ENCODE measurements at places on chromosomes 3 and 15.

- DNase-seq = peak; percentile 35
Measured at GRCh38 chr15:57340682-57341259, 35.5 kb upstream of the CGNL1 start.

DNA sequence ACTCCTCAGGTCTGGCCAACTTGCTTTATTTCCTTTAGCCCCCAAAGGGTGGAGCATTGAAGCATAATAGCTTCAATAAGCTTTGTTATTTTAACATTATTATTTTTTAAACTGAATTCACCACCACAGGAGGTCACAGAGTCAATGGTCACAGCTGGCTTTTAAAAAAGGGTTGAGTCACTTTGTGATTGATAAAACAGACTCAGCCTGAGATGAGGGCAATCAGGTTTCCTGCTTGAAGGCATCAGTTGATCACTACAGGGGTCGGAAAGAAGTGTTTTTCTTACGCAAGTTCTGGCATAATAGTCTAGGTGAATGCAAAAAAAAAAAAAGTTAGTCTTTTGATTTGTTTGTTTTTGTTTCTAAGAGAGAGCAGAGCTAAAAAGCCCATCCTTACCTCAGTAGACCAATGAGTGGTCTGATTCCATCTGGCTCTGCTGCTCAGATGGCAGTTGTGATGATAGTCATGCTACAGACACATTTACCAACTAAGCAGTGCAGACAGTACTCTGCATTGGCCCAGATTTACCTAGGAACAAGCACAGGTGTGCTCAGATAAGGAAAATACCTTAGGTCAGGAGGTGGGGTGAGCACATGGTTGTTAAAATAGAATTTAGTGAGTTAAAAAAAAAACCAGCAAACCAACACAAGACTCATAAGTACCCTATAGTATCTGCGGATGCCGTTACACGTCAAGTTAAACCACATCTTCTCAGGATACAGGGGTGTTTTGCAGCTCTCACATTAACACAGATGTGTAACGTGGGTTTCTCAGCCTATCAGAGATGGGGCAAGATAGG lies 22.6 kb downstream of the ZNF80 start:
- peak; percentile 87 for DNase-seq

- no peak for DNase-seq
Measured at GRCh38 chr3:12127391-12127790, 31.3 kb downstream of the TIMP4 start.

- DNase-seq = no peak
Measured at GRCh38 chr15:29114221-29115092, 155.2 kb downstream of the NSMCE3 start.

DNA sequence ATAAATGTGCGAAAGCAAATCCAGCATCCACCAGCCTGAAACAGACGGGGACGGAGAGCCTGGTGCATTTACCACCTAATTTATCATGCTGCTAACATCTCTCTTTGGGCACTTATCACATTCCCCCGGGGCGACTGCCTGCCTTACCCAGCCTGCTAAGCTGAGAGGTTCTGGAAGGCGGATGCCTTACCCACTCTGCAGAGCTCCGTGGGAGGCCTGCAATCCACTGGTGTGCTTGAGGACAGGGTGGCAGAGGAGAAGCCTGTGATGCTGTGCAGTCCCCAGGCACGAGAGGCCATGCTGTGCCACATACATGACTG lies 25.5 kb downstream of the MGLL start:
- DNase-seq = no peak

DNA sequence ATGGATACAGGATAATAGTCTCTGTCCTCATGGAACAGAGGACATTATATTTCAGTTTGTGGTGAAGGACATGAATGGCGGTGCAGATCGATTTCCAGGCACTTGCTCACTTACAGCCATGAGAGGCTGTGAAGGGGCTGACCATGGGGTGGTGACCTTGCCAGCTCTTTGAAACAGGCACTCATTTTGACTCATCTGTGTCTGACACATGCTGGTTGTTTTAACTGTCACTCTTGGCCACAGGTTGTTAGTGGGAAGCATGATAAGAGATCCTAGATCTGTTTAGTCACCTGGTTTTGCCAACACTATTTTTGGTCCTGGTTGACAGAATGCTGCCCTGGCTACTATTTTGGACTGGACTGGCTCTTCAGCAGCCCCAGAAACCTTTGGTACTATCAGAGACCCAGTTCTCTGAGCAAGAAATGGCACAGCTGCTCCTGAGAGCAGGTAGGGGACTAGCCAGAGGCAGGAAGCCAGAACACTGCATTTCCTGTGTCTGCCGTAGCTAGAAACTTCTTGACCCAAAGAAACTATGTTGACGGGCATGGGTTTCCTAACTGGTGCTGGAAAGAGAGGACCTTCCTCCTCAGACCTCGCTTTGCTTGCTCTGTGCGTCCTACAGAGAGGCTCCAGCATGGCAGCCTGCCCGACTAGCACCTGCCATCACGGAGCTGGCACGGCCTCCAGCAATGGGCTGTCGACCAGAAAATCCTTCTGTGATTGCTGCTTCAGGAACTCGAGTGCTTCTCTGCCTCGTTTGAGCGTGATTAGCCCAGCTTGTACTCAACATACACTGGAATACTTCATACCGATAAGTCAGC lies 6.3 kb downstream of the PXYLP1 start:
- peak; percentile 53 for DNase-seq

DNA sequence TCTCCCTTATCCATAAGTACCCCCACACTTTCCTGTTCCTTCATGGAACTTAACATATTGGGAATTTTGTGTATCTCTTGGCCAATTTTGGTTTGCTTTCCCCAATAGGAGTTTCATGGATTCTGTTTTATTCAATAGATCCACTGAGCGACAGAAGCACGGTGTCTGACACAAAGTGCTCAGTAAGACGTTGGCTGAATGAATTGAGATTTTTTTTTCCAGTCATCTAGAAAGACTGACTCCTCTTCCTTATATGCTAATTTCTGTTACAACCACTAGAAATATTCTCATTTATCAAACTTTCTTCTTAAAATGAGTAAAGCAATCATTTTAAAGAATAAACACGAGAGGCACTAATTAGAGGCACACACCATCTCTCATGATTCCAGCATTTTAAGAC lies 48.1 kb downstream of the UBP1 start:
- no peak for DNase-seq

DNA sequence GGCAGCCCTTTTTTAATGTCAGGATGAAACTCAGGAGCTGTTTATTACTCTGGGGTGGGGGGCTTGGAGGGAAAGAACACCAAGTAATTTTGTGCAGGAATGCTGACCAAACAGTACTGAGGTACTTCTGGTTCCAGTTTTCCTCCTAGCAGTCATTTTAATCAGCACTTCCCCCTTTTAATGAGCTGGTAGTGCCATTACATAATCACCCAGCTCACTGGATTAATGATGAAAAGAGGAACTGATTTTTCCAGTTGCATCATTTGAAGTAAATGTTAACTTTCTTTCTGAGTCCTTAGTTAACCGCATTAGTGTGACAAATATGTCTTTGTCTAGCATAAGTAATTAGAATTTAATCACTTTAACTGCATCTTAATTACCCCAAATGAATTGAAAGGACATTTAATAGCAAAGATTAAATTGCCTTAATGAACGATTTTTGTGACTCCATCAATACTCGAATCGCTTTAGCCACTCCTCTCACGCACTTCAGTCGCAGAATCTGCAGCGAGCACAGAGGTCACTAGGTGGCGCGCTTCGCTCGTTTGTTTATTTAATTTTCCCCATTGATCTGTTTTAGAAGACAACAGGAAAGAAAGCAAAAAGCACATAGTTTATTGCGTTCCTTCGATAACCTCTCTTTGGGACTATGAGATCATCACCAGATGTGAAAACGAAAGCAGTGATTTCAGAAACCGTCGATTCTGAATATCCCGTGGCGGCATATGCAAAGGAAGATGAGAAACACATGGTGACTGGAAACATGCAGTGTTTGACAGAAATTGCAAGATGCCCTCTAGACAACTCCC lies 9.8 kb downstream of the ONECUT1 start:
- peak; percentile 70 for DNase-seq

GRCh38 chr3:111961461-111962164 lies 17.2 kb upstream of the ABHD10 start:
- DNase-seq = no peak

DNA sequence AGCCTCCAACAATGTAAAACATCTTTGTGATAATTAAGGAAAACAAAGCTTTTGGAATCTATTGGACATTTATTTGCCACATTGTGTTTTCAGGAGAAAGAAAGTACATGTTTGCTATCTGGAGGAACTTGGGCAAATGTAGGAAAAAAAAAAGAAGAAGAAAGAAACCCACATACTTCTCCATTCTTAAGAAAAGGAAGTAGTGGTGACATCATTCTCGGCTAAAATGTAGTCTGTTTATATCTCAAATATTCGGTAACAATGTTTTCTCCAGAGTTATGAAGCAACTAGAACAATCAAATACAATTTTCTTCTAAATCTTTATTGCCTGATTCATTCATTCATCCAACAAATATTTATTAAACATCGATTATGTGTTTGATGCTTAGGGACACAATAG lies 2.3 kb upstream of the TGFBR2 start:
- no peak for DNase-seq

- no peak for DNase-seq
Measured at GRCh38 chr15:80556694-80557367, 138.3 kb upstream of the ABHD17C start.

DNA sequence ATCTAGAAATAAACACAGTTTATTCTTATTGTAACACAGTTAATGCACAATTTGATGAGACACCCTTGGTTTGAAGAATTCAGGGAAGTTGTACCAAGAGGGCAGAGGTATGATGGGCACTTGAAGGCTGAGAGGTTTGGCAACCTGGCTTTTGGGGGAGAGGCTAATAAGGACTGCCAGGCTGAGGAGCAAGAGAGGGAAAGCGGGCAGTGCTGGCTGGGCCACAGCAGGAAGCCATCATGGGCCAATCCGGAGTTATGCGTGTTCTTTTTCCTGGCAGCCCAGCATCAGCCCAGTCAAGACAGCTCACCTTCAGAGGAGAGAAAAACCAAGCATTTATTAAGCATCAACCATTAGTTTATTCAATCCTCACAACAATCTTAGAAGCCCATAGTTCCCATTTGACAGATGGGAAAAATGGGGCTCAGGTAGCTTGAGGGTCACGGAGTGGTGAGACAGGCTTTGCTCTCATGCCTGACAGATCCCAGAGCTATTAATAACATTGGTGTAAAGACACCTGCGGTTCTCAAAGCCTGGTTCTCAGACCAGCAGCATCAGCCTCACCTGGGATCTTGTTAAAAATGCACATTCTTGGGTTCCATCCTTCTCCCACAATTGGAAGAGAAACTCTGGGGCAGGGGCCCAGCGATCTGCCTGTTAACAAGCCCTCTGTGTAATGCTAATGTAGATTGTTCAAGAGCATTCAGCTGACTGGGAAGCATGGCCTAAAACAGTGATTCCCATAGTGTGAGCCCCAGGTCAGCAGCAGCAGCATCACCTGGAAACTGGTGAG lies 183.7 kb downstream of the NTRK3 start:
- no peak for DNase-seq

GRCh38 chr3:153679714-153680113 lies 441.5 kb upstream of the ARHGEF26 start:
- DNase-seq = no peak

- DNase-seq = no peak
Measured at GRCh38 chr3:159813822-159814531, 174.7 kb upstream of the IL12A start.

GRCh38 chr15:86506401-86506800 lies 426.7 kb downstream of the AGBL1 start:
- no peak for DNase-seq

- DNase-seq = no peak
Measured at GRCh38 chr15:46365572-46365971, 730.7 kb downstream of the SQOR start.

Measured in activated CD4-positive, alpha-beta T cell treated with anti-CD3 and anti-CD28 coated beads, Interleukin-2, Interleukin-4, amounts not matched to agents 100 ng/mL and 50 ng/mL, durations not matched to agents 16 hours and 8 hours (primary cell).